ENCODE measurements at places on chromosomes 13 and 19. TPM values are rescaled to one million over a fixed set of nuclear protein-coding genes. Genes with fewer than 3 reads are reported as not detected.

DNA sequence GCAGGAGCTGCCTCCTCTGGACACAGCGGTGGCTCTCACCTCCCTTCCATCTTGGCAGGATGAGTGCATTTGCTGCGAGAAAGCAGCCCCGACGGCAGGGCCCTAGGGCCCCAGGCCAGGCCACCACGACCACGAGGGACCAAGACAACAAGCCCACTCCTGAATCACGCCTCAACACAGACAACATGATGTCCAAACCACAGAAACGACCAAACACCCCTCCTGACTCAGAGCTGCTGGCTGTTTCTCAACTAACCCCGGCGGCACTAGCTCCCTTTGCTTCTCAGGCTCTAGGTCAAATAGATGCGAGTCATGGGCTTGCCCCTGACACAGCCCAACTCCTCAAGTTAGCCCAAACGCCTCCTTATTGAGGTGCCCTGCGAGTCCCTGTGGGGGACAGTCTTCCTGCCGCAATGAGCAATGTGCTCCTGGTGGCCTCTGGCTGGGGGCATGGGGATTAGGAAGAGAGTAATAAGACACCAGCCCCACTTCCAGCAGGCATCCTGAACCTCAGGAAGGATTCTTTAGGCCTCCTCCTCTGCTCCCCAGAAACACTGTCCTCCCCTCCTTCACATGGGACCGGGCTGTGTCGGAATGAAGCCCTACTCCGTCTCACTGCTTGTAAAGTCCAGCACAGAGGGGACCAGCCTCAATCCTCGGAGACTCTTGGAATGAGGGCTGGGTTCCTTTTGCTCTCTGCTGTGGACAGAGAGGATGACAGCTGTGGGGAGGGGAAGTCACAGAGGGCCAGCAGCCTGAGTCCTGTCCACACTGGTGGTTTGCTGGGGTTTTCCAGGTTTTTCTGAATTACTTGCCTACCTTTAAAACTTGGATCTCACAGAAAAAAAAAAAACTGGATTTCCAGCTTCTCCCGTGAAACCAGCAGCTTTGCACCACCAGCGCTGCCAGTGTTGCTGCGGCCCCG, 6.9 kb upstream of the ATF5 start:
- peak; percentile 34 for DNase-seq

GRCh38 chr19:23718802-23719201, 31.8 kb upstream of the ZNF675 start:
- DNase-seq: no peak

DNA sequence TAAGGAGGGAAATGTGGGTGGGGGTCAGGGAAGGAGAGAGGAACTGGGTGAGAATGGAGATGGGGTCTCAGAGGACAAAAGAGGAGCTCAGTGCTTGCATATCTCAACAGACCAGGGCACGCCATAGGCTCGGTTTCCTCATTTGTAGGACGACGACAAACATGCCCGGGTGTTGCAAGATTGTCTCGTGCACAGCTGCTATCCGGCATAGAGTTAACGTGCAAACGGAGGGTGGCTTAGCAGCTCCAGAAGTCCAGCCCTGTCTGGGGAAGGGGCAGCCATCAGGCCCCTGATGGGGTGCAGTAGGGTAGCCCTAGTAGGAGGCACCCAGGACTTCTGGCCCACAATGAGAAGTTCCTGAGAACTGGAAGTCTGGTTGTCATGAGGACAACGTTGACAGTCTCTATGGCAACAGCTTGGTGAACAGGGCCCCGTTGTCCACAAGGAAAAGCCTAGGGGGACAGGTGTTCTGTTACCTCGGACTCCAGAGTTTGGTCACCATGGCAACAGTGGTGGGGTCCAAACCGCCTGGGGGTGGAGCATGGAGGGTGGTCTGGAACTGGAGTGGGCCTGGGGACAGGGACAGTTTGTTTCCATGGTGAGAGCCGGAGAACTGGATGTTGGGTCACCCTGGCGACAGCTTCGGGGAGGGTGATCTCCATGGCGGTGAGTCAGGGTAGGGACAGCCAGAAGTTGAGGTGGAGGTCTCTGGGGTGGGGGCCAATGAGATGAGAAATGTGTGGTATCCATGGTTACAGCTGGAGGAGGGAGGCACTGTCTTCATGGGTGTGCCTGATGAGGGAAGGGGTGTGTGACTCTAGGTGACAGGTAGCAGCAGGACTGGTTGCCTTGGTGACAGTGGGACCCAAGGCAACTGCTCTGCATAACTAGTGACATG, 16.8 kb downstream of the TM6SF2 start:
- DNase-seq: no peak

SGCG gene
- 7.8 TPM for total RNA-seq

RFC3 gene
- total RNA-seq: 7.4 TPM

- no peak for DNase-seq
Measured at GRCh38 chr19:2043251-2043641, 7.8 kb downstream of the MKNK2 start.

DNA sequence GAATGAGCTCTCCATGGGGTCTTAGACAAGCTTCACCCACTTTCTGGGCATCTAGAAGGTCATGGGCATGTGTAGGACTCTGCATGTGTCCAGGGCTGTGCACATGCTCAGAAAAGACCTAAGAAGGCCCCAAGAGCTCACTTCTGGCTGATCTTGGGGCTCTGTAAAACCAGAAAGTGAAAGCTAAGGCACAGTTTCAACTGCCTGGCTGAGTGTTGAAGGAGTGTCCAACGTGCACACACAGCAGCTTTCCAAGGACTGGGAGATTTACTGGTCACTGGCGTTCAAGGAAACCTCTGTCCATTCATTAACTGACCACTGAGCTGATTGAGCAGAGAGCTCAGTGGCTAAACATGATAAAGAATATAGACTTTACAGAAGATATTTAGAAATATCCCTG, 137.9 kb downstream of the KATNAL1 start:
- no peak for DNase-seq

C19orf85 gene
- total RNA-seq: not detected

TEX29 gene
- total RNA-seq: not detected

- DNase-seq: no peak
Measured at GRCh38 chr13:49679246-49679645, 12.0 kb downstream of the EBPL start.

GRCh38 chr13:81104035-81104715, 763.2 kb upstream of the SPRY2 start:
- no peak for DNase-seq

FXYD1 gene
- total RNA-seq: not detected

DNA sequence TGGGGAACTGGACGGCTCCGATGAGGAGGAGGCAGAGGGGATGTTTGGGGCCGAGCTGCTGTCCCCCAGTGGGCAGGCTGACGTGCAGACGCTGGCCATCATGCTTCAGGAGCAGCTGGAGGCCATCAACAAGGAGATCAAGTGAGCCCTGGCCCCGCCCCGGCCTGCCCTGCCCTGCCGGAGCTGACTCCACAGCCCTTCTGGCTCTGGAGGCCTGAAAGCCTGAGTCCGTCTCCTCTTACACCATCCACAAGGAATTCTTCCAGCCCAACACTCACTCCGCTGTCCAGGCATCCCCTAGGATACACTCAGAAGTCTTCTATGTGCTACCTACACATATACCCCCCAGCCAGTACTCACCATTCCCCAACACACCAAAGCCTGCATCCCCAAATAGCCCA, 17.4 kb downstream of the PPFIA3 start:
- no peak for DNase-seq

DNA sequence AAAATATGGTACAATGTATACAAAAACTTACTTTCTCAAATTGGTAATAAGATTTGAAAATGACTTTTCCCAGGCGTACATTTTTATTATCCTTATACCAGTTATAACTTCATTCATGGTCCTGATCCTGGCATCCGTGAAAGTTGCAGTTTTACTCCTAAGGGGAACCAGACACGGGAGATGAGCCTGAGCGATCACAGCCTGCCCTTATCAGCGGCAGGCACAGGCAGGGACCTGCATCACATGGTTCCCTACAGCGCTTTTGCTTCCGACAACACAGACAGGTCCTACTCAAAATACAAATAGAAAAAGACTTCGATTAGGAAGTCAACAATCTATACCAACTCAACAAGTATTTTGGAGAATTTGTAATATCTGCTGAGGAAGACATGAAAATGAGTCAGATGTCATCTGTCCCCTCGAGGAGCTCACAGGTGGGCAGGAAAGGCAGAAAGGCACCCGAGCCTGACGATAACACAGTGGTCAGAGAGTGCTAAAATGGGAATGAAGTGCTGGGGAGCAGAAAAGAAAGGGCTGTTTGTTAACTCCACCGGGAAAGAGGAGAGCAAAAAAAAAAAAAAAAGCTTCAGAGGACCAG, 93.4 kb downstream of the ABCC4 start:
- no peak for DNase-seq

GRCh38 chr13:26246154-26246553, 7.8 kb upstream of the CDK8 start:
- no peak for DNase-seq

PINLYP gene
- 5.8 TPM for total RNA-seq

DNA sequence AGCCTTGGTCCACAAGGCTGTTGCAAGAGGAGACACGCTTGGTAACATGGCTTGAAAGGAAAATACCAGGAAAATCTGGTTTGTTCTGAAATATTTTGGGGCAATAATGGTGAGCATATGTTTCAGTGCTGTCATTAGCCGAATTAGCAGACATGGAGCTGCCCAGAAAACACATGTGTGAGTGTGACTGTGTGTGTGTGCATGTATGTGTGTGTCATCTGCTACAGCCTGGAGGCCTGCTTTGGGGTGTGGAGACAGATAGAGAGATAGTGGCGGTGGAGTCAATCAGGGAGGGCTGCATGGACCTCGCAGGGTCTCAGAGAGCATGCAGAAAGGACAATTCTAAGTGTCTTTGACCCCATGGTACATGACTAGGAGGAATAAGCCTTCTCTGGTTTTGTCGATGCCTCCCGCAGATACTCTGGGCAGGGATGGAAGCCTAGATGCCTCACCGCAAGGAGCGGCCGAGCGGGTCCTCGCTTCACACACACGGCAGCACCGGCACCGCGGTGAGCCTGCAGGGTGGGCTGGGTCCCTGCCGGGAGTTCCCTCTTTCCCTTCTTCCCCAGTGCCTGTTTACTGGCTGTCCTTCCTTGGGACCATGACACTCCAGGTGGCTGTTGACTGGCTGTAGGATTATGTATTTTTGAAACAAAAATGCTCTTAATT, 3.5 kb downstream of the KCTD15 start:
- DNase-seq: no peak

DNA sequence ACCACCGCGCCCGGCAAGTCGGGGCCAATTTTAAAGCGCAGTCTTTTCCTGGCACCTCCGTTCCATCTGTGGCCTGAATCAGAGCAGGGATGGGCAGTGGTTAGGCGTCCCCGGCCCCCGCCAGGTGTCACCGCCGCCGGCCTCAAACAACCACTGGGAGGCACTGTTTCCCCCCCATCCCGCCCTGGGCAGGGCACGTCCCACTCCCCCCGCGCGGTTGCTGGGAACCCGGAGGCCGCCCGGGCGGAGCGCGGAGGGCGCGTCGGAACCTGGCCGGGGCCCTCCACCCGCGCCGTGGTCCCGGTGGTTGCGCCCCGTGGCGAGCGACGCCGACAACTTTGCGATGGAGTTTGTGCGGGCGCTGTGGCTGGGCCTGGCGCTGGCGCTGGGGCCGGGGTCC, at the start of gene GRIN3B:
GRIN3B (plus strand) TSS at position 325 of the 400 bp plus-strand sequence; CDS start at position 344, 19 bp downstream.
- no peak for DNase-seq

FFAR3 gene
- not detected for total RNA-seq

GSX1 gene
- total RNA-seq: not detected

RDH8 gene
- total RNA-seq: not detected

CBLC gene
- 9.9 TPM for total RNA-seq

CABP5 gene
- not detected for total RNA-seq

GRCh38 chr13:72556945-72557344, 170.5 kb downstream of the MZT1 start:
- no peak for DNase-seq

- DNase-seq: no peak
Measured at GRCh38 chr13:80035096-80035495, 305.8 kb downstream of the SPRY2 start.

GRCh38 chr19:39444598-39445195, 685 bp upstream of the SUPT5H start:
- no peak for DNase-seq

ABHD13 gene
- 8.5 TPM for total RNA-seq

ZNF227 gene
- 5.7 TPM for total RNA-seq

- no peak for DNase-seq
Measured at GRCh38 chr19:18896421-18896841, 473 bp upstream of the CERS1 start.

Measured in kidney epithelial cell (primary cell).